ENCODE measurements at places on chromosomes 16 and 17.

- DNase-seq, result no peak
These were observed 145.6 kb downstream of the AATF start for GRCh38 chr17:37094391-37094790.

DNA sequence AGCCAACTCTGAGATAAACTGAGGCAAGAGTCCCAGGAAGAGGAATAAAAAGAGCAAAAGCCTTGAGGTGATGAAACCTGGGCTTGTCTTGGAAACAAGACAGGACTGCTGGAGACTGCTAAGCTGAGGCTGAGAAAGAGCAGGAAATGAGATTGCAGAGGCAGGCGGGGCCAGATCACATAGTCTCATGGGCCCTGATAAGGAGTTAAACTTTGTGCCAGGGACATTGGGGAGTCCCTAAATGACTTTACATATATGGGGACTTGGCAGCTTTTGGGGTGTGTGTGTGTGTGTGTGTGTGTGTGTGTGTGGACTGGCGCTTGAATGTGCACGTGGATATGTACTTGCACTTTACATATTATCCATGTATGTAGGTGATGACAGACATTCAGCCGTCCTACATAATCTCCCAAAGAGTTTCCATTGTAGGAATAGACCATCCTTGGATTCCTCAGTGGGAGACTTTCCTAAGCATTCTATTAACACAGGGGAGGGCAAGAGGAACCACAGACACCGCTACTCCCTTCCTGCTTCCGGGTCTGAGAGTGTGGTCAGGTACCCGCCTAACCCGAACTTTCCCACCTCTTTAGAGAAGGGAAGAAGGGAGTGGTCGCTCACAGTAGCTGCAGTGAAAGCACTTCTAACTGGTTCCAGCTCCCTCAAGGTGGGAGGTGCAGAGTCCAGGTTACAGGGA is 123.1 kb downstream of the LYRM1 start:
- no peak for DNase-seq

- DNase-seq, result no peak
These were observed 18.4 kb downstream of the GJD3 start for GRCh38 chr17:40345994-40346764.

DNA sequence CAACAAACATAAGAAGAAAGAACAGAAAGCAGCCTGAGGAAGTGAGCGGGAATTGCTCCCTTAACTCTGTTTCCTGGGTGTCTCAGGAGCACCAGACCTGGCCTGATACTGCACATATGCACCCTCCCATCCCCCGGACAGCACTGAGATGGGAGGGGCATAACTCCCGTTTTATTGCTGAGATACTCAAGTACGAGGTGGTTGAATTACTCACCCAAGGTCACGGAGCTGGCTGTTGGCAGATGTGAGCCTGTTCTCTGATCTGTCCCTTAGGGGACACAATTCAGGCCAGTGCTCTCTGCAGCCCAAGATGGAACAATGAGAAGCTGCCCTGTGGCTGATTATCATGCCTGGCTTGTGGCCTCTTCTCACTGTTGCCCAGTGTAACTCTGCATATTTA is 9.1 kb upstream of the MED9 start:
- DNase-seq, result no peak

- DNase-seq, result peak; percentile 98
These were observed 1.4 kb upstream of the HES7 start for GRCh38 chr17:8125154-8125946.

GRCh38 chr16:80592273-80592672 is 51.5 kb downstream of the DYNLRB2 start:
- DNase-seq, result no peak

GRCh38 chr16:29678691-29679267 is at the start of gene QPRT:
TSS of gene QPRT (plus strand) at chr16:29679180. CDS start at chr16:29679198, 18 bp downstream.
- DNase-seq, result peak; percentile 88

DNA sequence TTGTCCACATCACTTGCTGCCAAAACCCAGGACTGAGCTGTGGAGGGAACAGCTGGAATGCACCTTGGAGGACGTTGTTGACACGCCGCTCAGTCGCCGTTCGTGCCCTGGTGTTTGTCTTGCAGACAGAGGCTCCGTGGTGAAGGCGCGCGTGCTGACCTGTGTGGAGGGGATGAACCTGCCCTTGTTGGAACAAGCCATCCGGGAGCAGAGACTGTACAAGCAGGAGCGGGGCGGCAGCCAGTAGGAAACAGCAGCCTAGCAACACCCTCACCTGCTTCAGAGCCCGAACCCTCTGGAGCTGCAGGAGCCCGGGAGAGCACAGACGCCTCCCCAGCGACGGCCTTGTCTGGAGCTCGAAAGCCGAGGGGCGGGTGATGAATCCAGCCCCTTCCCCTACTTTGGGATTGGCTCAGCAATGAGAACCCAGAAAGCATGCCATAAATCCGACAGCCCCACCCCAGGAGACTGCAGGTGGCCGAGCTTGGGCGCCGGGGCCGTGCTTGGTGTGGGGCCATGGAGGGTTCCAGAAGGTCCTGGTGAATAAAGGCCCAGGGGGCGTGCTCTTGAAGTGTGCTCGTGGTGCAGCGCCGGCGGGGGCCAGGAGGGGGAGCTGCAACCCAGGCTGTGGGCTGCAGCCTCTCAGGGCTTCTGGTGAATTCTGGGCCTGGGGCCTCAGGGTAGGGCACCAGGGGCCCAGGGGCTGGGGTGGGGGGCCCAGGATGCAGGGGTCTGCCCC is 470 bp upstream of the CDK3 start:
- DNase-seq, result peak; percentile 92

GRCh38 chr16:79229361-79229760 is 371.2 kb downstream of the MAF start:
- no peak for DNase-seq

- peak; percentile 47 for DNase-seq
These were observed 5.9 kb downstream of the GIT1 start for GRCh38 chr17:29583324-29584248.

- no peak for DNase-seq
These were observed 2293.6 kb downstream of the TP53TG3F start for GRCh38 chr16:35752773-35753558.

- no peak for DNase-seq
These were observed 5.5 kb upstream of the DNAI2 start for GRCh38 chr17:74268558-74268957.

GRCh38 chr17:2253768-2254406 is 49.7 kb downstream of the SMG6 start:
- DNase-seq, result no peak

DNA sequence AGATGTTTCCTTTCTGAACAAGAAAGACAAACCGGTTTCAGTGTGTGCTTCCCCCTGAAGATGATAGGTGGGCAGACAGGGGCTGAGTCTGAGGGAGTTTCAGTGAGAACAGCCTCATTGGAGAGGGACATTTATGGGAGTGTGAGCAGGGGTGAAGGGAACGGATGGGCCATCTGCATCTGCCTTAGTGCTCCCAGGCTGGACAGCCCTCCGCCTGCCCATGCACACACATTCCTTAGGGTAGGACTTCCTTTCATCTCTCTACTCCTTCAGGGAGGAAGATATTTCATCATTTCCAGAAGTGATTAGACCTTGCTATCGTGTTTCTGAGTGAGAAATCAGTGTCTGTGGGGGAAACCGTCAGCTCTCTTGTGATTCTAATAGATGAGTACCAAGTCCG is 3.8 kb downstream of the SHISA6 start:
- no peak for DNase-seq

GRCh38 chr17:60724647-60725046 is 47.0 kb downstream of the BCAS3 start:
- no peak for DNase-seq

- DNase-seq, result no peak
These were observed 29.1 kb downstream of the EFCAB13 start for GRCh38 chr17:47352848-47353247.

- DNase-seq, result peak; percentile 79
These were observed 13.1 kb upstream of the PRR35 start for GRCh38 chr16:546909-547770.

- DNase-seq, result no peak
These were observed 39.3 kb upstream of the MAP2K6 start for GRCh38 chr17:69375229-69375628.

GRCh38 chr16:77399546-77399945 is 35.3 kb downstream of the ADAMTS18 start:
- no peak for DNase-seq

DNA sequence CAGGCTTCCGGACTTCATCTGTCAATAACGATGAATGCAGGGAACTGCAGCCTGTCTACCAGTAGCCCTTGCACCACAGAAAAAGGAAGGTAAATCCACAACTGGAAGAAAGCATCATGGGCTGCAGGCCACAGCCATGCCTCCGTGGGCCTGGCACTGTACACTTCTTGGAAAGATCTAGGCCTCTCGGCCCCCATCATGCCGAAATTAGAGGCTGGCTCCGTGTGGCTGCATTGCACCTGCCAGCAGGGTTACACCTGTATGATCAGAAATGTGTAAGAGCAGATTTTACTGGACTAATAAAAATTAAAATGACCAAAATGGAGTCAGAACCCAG is 52.2 kb downstream of the SDK2 start:
- DNase-seq, result no peak

DNA sequence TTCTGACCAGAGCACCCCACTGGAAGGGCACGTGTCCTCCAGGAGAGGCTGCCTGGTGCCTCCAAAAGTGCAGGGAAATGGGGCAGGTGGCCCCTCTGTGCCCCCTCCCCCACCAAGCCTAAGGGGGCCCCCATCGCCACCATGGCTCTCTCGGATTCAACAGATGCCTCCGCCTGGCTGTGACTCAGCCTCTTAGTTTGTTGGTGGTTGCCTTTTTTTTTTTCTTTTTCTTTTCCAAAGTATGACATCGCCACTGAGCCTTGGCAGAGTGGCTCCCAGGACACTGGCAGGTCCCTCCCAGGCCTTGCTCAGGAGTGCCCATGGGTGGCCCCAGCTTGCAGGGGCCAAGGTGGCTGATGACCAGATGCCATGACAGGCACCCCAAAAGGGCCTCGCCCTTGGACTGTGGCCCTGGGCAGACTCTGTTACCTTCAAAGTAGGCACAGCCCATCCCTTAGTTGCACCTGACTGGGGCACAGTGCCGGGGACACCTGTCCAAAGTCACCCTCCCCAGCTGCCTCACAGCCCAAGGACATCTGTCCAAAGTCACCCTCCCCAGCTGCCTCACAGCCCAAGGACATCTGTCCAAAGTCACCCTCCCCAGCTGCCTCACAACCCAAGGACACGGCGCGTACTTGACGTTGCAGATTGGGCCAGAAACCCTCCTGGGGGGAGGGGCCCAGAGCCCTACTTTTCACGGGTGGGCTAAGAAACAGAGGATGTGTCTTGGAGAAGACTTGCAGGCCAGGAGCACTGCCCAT is 29.6 kb downstream of the NPTX1 start:
- DNase-seq, result no peak

DNA sequence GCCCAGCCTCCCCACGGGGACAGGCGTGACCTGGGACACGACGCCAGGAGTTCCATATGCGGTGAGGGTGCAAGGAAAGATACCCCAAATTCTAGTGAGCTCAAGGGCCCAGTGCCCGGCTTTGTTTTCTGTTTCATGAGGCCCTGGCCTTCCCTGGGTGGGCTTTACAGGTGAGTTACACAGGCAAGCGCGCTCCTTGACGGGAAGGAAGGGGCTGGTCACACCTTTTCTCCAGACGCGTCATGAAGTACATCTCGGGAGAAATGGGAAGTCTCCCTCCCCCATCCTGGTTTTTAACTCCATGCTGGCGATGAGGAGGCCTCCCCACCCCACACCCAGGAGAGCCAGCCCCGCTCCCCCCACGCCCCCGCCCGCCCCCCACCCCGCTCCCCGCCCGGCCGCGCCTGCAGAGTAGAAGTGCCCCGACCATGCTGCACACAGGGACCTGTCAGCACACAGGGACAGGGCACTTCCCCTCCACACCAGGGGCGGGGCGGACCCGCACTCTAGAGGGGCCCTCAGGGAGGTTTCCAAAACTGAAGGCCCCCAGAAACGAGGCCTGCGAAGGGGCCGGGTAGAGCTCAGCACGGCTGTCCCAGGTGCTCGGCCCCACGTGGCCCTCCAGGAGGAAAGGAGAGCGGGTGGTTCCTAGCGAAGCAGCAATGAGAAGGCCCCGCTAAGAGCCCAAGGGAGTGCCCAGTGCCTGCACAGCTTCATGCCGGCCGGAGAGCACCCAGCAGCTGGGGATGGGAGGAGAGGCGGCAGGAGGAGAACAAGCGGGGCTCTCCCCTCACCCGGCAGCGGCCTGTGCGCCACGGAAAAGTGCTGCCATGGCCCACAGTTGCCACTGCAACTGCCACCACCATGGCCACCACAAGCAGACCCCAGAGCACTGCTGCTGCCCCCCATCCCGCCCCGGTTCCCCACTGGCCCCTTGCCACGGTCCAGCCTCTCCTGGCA is 7.7 kb downstream of the CYB561 start:
- DNase-seq, result no peak

- DNase-seq, result no peak
These were observed 13.2 kb upstream of the ZNF469 start for GRCh38 chr16:88369447-88370008.

- DNase-seq, result no peak
These were observed 111.2 kb upstream of the GSE1 start for GRCh38 chr16:85501900-85502299.

DNA sequence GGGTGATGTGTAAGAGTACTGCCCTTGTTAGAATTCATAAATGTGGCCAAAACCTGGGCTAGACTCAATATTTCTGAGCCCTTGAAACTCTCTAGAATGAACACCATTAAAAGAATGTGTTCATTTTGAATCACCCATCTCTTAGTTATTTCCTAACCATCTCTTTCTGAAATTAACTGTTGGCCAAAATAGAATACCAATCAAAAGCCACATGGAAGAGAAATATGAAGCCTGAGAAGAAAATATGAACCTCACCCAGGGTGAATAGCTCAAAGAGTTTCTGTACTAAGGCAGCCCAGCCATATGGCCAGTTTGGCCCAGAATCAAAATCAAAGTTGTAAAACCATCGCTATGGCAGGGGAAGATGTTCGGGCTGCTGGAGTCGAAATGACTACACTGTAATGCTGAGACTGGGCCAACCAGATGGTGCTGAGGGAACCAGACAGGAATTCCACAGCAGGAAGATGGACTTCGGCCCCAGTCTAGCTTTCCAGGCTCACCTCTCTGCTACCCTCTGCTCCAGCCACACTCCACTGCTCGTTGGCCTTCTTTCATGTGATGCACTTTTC is 154.3 kb upstream of the ZFHX3 start:
- DNase-seq, result no peak

DNA sequence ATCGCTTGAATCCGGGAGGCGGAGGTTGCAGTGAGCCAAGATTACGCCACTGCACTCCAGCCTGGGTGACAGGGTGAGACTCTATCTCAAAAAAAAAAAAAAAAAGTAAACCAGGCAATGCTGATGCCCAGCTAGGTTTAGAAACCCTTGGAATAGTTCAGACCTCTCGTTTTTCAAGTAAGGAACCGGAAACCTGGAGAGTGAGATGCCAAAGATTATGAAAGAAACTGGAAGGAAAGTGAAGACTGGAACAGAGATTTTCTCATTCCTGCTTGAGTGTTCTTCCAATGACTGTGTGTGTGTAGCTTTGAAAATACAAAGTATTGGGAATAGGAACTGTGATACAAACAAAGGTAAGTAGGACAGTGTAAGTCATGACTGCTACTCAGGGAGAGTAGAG is 35.7 kb downstream of the MYH3 start:
- no peak for DNase-seq

- DNase-seq, result peak; percentile 95
These were observed 1.8 kb upstream of the RBFOX3 start for GRCh38 chr17:79612468-79613194.
